ENCODE measurements at places on chromosomes 1 and 21. TPM values are rescaled to one million over a fixed set of nuclear protein-coding genes. Genes with fewer than 3 reads are reported as not detected.

GRCh38 chr1:21932127-21932526 lies 5.0 kb downstream of the HSPG2 start:
- DNase-seq = no peak

- DNase-seq = no peak
Measured at GRCh38 chr21:15755125-15755524, 25.3 kb downstream of the USP25 start.

GRCh38 chr1:115332813-115333608 lies 5.0 kb downstream of the NGF start:
- peak; percentile 14 for DNase-seq

GRCh38 chr21:41626021-41626420 lies 118.1 kb upstream of the TMPRSS2 start:
- DNase-seq = no peak

DNA sequence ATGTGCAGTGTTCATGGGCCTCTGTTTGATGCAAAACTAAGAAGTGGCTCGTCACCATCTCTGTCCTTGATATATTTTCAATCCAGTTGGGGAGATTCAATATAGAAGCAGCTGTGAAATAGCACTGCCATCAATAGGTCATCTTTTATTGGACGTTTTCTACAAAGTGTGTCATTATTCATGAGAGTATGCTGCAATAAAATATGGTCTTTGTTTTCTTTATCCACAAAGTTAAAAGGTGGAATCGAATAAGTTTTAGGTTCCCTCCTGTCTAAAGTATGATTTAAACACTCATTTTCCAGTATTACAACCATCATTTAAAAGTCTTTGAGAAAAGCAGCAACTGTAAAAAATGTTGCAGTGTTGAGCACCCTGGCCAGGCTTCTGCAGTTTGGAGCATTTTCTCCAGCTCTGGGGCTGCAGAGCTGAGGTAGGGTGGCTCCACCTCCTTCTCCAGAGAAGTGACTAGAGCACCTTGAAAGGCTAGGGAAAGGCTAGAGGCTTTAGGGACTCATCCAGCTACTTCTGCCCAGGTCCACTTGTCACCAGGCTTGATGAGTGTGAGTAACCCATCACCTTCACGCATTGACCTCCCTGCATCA lies 56.5 kb upstream of the DNAH14 start:
- DNase-seq = no peak

GRCh38 chr1:94334764-94335163 lies 83.4 kb upstream of the ABCD3 start:
- no peak for DNase-seq

GRCh38 chr1:206521127-206521526 lies 13.8 kb downstream of the RASSF5 start:
- no peak for DNase-seq

DNA sequence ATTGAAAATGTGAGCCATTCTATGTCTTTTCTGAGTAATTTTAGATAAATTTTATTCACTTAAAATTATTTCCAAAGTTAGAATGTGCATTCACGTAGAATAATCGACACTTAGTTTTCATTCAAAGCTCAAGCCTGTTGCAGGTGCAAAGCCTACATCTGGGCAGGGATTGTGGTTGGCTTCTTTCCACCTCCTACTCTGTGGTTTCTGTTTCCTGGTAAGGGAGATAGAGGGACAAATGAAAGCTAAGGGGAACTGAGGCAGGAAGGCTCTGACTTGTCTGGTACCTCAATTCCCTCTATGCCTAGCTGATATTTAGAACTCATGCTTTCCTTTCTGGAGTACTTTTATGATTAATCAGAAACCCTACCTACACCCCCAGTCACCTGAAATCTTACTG lies 251.2 kb upstream of the DPYD start:
- DNase-seq = no peak

GRCh38 chr1:172071746-172072145 lies 230.4 kb downstream of the DNM3 start:
- no peak for DNase-seq

DNA sequence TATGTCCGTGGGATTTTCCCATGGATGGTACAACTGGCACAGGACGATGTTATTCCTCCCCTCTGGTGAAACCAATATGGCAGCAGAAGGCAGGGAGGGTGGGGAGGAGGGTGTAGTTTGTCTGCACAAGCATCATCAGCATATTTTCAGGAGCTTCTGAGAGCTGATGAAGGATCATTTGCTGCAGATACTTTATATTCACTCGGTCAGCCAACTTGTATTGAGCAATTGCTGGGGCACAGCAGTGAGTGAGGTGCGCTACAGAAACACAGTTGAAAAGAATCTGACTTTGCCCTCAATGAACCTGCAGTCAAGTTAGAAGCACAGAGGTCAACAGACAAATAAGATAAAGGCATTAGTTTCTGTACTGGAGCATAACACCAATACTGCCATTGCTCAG lies 13.0 kb downstream of the PKP1 start:
- DNase-seq = no peak

The IGSF3 gene
- total RNA-seq = 0.96 TPM

The KRTAP19-1 gene
- not detected for total RNA-seq
